ENCODE measurements at places on chromosomes 1 and 21.

DNA sequence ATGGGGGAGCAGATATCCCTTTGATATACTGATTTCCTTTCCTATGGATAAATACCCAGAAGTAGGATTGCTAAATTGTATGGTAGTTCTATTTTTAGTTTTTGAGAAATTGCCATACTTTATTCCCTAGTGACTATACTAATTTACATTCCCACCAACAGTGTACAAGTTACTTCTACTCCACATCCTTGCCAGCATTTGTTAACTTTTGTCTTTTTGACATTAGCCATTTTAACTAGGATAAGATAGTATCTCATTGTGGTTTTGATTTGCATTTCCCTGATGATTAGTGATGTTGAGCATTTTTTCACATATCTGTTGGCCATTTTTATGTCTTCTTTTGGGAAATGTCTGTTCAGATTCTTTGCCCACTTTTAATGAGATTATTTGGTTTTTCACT lies 620.6 kb upstream of the CAMK1G start:
- no peak for DNase-seq

GRCh38 chr1:234000557-234001041 lies 96.1 kb downstream of the SLC35F3 start:
- no peak for DNase-seq

GRCh38 chr1:198903621-198904020 lies 264.8 kb downstream of the PTPRC start:
- DNase-seq: no peak

DNA sequence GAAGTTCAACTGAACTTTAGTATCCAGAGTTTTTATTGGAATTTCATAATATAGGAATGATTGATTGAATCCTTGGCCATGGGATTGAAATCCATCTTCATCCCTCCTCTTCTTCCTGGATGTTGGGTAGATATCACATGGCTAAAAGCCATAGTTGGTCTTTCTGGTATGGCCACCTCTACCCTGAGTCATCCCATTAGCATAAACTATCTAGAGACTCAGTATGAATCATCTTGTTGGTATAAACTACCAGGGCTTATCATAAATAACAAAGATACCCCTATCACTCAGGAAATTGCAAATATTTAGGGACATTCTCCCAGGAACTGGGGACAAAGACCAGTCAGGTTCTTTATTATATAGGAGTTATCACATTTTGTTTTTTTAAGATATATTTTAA lies 21.2 kb upstream of the ZP4 start:
- DNase-seq: no peak

DNA sequence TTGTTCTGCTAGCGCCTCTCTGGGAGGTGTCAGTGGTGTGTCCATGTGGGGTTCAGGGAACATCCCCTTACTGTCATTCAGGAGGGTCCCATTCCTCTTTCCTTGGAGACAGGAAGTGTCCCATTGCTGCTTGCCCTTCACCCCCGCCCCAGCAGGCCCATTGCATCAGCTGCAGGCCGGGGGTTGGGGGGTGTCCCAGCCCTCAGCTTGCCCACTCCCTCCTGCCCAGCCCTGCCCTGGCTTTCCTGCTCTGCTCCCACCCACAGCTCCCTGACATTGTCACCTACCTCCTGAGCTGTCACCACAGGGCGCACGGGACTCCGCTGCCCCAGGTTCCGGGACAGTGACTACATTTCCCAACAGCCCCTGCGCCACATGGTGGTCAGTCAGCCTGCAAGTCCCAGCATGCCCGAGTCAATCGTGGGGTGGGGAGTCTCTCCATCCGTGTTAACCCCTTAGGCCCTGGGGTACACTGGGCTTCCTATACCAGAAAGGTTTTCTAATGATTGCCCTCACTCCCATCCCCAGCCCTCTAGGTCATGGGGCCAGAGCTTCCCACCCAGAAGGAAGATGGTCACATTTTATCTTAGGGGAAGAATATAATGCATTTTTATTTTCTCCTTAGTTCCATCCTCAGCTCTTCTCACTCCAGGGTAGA lies at the start of gene INPP5B:
TSS of gene INPP5B (minus strand) at position 351 of the 658 bp plus-strand sequence. CDS start 745 bp downstream, outside the sequence.
- DNase-seq: peak; percentile 74

DNA sequence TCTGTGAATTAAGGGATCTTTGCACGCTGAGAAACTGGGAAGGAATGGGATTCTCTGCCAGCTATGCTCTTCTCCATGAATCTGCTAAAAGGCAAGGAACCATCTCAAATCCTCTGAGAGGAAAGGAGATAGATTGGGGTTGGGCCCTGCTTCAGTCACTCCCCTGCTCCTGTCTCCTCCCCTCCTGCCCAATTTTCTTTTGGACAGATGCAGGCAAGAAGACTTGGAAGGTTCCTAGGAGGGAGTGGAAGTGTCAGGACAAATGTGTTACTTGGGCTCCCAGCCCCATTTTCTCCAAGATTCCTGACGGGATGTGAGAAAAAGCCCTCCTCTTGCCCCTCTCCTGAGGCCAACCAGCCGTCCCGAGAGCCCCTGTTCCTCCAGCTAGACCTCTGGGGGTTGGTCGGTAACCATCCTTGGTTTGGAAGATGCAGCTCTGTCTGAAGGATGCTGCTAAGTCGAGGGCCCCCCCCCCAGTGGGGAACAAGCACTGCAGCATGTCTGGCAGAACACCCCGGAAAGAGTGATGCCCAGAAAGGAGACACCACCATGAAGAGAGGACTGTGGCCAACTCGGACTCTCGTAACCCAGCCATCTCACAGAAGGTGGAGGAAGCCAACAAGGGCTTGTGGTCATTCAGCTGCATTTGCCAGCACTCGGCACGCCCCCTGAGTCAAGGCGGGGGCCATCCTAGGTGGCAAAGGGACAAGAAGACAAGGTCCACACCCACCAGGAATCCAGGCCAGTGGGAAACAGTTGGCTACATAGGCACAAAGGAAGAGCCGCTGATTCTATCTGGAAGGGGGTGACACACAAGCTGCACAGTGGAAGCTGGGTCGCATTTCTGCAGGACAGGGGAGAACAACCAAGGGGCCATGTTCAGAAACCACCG lies 43.7 kb downstream of the CDK18 start:
- no peak for DNase-seq

DNA sequence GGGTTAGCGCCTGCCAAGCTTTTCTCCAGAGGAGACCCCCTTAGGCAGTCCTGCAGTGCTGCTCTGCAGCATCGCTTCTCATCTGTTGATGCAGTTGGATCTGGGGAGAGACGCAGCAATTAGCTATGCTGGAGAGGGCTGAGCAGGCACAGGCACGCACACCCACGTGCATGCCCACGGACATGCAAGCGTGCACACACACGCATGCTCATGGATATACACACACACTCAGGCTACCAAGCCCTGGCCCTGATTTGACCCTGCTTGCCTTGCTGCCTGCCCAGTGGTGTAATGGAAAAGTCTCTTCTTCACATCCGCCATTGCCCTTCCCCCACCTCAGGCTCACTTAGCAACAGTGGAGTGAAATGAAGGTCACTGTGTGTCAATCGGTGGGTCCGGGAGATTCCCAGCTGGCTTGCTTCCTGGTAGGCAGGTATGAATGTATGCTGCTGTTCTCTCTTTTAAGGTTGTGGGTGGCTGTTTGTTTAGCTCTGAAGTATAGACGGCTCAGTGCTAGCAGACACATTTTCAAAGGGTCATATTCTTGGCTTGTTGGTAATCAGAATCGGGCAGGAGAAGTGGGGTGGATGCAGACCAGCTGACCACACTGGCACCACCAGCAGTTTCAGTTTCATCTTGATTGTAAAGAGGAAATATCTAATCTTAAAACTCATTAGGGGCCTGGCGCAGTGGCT lies 9.5 kb downstream of the ATP1B1 start:
- no peak for DNase-seq

DNA sequence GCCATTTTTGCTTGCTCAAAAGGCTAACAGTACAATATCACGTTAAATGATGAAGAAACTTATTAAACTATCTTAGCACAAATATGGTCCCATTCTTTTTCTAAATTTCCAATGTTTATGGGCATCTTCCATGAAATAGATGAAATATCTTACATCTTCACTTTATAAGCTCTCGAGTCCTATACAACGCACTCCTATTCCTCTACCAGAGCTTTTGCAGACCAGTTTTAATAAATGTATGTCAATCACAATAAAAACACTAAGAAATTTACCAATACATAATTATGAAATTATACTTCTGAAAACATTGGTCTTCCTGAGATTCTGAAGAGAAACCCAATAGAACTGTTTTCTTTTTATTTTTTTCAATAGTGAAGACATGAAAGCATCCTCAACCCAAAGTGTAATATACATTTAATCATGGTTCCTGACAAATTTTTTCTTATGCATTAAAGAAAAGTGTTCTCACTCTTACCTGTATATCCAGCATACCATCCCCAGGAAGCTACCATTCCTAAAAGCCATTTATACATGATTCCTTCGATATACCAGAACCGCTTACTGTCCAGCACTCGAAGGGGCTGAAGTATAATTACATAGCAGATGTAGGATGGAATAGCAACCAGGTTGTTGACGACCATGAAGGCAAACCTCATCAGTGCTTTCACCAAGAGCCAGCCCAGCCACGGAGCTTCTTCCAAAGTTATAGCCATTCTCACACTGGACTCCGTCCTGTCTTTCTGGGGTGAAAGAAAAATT lies 1.8 kb downstream of the LPGAT1 start:
- DNase-seq: no peak

DNA sequence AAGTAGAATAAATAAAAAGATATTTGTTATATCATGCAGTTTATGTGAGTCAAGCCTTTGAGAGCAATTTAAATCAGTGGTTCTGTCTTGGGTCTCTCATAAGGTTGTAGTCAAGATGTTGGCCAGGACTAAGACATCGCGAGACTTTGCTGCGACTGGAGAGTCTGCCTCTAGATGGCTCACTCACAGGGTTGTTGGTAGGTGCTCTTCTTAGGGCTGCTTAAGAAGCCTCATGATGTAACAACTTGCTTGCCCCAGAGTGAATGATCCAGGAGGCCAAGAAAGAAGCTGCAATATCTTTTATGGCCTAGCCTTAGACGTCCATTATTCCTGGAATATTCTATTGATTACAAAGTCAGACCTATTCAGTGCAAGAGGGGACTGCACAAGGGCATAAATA lies 73.1 kb upstream of the CACHD1 start:
- no peak for DNase-seq

DNA sequence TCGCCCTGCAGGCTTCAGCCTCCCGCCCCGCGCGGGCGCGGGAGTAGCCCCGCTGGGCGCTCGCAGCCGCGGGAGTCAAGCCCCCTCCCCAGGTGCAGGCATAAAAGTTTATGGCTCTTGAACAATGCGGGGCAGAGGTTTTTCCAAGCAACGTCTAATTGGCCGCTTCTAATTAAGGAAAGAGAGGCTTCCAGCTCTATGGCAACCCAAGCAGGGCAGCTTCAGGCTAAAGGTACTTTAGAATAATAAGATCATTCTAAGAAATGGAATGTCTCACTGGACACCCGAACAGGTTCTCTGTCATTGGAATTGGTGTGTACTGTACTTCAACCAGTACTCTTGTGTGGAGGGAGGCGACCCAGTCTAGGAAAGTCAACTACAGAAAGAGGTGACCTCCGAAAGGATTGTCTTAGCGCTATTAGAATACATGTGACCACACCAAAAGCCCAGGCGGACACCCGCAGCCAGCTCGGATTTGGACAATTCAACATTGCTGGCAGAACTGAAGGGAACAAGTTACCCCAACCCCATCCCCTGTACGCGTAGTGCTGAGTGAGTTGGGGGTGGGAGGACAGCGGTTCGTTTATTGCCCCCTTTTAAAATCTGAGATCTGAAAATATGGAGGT lies 12.5 kb downstream of the NR5A2 start:
- DNase-seq: no peak

GRCh38 chr1:213295860-213296259 lies 244.8 kb downstream of the RPS6KC1 start:
- DNase-seq: no peak

GRCh38 chr1:6724517-6725141 lies 23.0 kb upstream of the DNAJC11 start:
- DNase-seq: no peak

GRCh38 chr1:46030876-46031660 lies 101.4 kb downstream of the PIK3R3 start:
- no peak for DNase-seq

DNA sequence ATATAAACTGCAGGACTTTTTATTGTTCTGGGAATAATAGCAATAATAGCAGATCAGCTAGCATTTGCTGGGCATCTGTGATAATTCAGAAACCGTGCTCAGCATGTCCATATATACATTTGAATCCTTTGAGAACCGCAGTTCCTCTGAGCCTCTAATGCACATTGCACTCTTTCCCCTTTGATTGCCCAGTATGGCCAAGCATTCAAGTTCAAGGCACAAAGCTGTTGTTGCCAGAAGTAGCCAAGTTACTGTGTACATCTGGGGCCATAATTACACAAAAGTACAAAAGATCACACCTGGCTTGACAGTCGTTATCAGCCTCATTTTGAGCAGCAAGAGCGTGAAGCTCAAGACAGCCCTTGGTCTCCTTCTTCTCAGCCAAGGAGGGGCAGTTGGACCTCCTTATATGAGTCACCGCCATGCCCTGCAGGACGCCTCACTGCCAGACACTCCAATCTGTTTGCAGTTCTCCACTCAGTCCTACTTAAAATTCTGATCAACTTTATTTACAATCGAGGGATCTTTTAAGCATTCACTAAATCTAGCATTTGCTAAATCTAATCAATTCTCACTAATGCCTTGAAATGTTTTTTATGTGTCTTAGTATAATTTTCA lies 216.0 kb downstream of the SLC35F3 start:
- DNase-seq: no peak

DNA sequence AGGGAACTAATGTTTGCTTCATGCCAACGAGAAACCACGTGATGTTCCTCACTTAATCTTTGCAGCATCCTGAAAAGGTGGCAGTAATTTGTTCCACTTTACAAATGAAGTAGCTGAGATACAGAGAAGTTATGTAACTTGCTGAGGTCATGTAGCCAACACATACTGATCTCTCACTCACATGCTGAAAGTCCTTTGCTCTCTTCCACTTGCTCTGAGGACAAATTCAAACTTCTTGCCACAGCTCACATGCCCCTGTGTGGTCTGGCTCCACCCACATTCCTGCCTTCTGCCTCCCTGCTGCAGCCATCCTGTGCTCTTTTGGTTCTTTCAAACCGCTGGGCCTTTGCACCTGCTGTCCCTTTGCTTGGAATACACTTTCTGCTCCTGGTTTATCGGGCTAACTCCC lies 55.4 kb downstream of the TMCO4 start:
- DNase-seq: no peak

GRCh38 chr1:242811092-242811840 lies 286.8 kb upstream of the PLD5 start:
- DNase-seq: no peak

DNA sequence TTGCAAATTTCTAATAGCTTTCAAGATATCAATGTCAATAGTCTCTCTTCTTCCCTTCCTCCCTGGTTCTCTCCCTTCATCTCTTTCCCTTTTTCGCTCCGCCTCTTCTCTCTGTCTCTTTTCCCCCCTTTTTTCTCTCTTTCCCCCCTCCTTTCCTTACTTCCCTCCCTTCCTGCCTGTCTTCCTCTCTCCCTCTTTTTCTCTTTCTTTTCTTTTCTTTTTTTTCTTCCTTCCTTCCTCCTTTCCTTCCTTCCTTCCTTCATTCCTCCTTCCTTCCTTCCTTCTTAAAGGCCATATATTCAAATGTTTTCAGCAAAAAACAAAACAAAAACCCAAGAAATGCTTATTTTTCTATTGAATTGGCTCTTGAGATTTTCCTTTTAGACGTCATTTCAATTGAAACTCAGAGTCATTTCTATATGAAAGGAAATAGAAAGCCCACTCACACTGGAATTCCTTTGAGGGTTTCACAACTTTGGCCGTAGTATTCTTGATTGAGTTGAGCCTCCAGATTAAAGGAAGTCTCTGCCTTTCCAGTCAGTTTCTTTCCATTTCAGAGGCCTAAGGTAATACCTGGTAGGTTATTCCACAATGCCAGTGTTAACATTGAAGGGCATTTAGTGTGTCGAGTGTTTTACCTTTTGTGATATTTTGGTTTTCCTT lies 551.5 kb downstream of the LMO4 start:
- DNase-seq: no peak

- DNase-seq: no peak
Observed at GRCh38 chr1:247111700-247112478, 7.7 kb upstream of the ZNF669 start.
